ENCODE measurements at places on chromosomes 13 and 19.
A peak's percentile ranks its signal among the peaks of the same experiment; 100 is the strongest.

GRCh38 chr19:39502640-39503417 lies 4.1 kb downstream of the DLL3 start:
- peak; percentile 77 for DNase-seq

DNA sequence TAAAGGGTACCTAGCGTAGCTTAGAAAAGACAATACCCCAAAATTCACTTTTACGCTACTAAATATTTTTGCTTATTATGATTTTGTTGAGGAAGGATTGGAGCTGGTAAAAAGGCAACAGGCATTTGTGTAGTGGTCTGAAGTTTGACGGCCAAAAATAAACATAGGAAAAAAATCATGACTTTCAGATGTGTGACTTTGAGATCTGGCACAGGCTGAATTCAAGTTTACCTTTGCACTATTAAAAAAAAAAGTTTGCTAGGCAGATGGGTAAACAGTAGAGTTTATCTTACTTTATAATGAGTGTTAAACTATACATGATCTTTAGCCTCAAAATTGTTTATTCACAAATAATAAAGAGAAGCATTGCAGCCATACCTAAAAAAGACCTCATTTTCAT lies 24.3 kb upstream of the INTS6 start:
- no peak for DNase-seq

DNA sequence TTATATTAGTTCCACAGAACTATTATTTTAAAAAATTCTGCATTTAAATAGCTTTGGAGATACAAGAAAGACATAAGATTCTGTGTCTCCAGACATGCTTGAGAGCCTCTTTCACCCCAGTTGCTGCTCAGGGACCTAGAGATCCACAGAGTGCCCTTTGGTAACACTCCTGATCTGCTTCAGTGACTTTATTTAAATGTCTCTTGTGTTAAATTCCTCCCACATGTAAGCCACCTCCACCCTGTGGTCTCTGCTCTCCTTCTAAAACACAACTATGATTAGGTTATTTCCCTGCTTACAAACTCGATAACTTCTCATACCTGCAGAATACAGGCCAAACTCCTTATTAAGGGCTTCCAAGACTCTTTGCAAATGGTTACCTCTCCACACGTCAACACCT lies 141.0 kb downstream of the RFC3 start:
- DNase-seq: no peak

DNA sequence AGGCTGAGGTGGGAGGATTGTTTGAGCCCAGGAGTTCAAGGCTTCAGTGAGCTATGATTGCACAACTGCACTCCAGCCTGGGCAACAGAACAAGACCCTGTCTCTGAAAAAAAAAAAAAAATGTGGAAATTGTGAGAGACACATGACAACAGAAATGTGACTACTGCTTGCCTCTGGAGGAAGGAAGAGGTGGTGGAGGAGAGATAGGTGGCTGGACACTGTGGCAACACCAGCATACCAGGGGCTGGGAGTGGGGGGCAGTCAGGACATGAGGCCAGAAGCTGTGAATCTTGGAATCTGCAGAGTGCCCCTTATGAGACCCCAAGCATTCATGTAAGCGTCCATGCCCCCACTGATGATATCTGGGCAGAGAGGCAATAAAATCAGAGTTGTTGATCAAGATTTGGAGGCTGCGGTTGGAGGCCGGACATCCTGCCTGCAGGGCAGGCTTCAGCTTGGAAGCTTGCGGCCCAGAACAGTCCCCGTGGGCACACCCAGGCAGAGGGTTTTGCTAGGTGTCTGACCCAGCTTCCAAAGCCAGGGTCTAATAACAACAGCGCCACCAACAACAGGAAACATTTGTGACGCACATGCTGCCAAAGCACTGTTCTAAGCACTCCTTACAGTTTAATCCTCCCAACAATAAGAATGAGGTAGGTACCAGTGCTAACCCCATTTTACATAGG lies 16.9 kb downstream of the FAM187B start:
- DNase-seq: peak; percentile 93

DNA sequence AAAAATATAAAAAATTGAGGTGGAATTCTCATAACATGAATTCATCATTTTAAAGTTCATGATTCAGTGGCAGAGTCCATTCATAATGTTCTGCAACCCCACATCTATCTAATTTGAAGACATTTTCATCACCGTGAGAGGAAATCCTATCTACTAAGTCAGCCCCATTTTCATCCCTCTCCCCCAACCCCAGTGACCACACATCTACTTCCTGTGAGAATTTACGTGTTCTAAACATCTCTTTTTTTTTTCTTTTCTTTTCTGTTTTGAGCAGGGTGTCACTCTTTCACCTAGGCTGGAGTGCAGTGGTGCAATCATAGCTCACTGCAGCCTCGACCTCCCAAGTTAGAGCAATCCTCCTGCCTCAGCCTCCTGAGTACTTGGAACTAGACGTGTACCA lies 17.5 kb downstream of the ATCAY start:
- no peak for DNase-seq

- DNase-seq: no peak
Observed at GRCh38 chr13:59476366-59476765, 687.4 kb downstream of the DIAPH3 start.

DNA sequence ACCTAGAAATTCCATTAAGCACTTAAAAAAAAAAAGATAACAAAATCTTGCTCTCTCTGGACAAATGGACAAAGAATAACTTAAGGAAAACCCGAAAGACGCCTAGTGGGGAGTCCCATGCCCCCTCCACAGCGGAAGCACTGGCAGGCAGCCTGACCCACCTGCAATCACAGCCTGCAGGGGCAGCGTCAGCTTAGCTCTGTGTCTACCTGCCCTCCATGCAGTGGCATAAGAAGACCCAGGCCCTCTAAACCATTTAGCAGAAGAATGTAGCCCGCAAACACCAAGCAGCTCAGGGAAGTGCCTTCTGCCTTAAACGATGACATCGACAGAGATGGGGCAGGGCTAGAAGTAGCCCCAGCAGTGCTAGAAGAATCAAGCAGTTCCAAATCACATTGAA lies 36.0 kb downstream of the KCTD15 start:
- DNase-seq: no peak

GRCh38 chr19:15274477-15274876 lies 42.2 kb upstream of the EPHX3 start:
- DNase-seq: no peak

DNA sequence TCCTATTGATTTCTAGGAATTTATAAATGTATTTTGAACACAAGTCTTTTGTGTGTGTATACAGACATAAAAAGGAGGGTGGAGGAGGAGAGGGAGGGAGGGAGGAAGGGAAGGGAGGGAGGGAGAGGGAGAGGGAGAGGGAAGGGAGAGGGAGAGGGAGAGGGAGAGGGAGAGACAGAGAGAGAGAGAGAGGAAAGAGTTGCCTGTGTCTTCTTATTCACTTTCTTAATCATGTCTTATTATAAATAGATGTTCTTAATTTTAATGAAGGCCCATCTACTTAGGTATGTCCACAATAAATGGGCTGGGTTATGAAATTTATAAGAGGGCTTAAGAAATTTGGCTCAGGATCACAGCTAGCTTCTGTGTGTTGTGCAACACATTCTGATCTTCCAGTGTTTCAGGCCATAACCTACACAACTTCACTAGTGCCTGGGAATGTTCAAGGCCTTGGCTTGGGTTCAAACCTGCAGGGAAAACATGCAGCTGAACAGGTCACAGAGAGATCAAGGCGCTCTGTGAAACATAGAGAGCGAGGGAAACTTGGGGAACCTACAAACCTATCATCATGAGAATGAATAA lies 39.3 kb downstream of the ZNF45 start:
- no peak for DNase-seq

DNA sequence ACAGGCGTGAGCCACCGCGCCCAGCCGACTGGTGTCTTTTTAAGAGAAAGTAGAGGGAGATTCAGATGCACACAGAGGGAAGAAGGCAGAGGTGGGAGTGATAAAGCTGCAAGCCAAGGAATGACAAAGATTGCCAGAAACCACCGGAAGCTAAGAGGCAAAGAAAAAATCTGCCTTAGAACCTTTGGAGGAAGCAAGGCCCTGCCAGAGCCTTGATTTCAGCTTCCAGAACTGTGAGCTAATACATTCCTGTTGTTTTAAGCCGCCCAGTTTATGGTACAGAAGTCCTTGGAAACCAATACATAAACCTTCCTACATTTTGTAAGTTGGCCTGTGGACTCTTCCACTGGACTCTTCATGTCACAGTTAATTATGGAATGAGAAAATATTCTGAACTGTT lies 71.7 kb upstream of the SOX21 start:
- DNase-seq: no peak

GRCh38 chr19:8473648-8474476 lies 28.6 kb downstream of the PRAM1 start:
- DNase-seq: no peak

DNA sequence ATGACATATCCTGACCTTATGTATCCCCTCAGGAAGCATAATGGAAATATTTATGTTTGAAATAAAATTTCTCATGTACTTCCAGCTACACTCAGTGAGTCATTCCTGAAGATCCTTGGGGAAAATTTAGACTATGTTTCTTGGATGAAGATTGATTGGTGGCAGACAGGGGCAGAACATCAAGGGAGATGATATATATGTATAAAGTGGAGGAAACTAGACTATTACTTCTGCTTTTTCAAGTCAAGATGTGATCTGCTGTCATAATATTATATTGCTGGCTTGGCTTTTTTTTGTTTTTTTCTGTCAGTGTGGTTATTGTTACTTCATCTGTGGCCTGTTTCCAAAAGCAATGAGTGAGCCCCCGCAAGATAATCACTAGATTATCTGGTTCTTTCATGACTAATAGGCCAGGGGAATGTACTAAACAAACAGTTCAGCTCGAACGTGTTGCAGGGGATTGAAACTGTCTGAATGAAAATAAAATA lies 87.2 kb upstream of the TNFSF11 start:
- no peak for DNase-seq

- no peak for DNase-seq
Observed at GRCh38 chr13:75368167-75368566, 113.8 kb downstream of the TBC1D4 start.

DNA sequence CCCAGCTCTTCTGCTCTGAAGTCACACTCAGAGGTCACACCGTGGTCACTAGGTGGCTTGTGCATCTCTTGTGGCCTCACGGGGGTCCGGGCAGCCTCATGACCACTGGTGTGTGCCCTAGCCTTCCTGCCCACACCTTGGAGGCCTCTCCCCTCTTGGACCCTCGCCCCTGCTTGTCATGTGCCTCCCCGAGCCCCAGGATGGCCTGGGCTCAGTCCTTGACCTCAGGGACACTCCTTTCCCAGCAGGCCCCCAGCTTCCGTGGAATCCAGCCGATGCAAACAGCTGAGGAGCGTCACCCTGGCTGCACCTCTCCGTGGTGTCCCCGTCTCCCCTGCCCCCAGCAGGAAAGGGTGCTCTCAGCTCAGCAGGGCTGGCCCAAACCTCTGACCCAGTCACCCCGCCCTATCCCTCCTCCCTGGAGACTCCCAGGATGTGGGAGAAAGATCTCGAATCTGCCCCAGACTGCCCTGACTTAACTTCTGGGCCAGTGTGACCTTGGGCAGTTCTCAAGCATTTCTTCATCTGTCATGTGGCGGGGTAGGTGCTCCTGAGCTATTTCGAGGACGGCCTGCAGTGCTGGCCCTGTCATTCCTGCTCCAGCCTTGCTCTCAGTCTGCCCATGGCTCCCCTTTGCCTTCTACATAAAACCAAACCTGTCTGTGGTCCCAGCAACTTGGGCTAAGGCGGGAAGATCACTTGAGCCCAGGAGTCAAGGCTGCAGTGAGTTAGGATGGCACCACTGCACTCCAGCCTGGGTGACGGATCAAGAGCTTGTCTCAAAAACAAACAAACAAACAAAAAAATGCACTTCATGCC lies 4.6 kb upstream of the SLC25A42 start:
- no peak for DNase-seq

GRCh38 chr13:98890186-98890585 lies 87.7 kb downstream of the DOCK9 start:
- DNase-seq: no peak

DNA sequence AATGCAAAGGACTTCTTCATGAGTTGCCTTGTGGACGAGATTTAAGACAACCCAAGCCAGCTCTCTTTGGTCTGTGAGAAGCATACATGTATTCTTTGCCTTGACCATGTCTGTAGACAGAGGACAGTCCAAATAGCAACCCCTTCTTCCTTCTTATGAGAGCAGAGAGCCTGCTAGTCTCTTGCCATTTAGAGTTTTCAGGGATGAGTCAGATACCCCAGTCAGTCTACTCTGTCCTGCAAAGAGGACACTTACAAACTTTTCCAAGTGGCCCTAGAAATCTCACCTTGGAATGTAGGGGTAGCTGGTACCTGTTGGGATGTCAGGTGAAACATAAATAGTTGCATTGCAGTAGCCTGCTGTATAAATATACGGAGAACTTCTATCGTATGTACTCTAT lies 36.7 kb downstream of the DNAJC3 start:
- DNase-seq: no peak

- DNase-seq: no peak
Observed at GRCh38 chr13:110298505-110299282, 8.3 kb downstream of the COL4A1 start.

- no peak for DNase-seq
Observed at GRCh38 chr19:54040003-54040402, 23.7 kb downstream of the VSTM1 start.

DNA sequence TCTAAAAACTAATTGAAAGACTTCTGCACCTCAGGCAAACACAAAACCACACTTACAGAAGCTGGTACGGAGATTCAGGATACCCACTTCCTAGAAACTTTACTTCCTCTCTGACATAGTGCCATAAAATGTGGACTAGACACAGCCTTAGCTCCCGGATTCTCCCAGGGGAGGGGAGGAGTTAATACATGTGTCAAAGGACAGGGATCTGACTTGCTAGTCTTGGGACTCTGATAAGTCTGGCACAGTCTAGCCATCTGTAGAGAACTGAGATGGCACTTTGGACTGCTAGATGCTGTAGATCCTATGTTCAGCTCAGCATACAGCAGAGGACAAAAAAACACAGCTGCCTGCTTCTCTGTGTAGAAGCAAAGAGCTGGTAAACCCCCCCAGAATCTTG lies 769.8 kb upstream of the MIR17HG start:
- DNase-seq: no peak

- DNase-seq: no peak
Observed at GRCh38 chr13:100610391-100611347, 22.1 kb upstream of the GGACT start.

DNA sequence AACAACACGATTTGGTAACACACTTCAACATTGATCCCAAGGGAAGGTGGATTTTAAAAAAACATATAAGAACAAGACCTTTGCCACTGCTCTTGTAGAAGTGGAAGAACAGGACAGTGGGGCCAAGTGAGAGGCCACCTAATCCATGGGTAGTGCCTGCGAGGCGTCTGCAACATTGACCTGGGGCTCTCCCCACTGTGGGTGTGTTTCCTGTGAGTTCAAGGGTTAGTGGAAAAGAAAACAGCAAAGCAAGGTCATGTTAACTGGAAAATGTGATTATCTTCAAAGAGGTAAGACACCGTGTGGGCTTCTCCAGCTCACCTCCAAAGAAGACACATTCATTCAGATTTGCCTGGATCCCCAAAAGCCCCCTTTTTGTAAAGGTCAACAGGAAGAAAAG lies 327.0 kb downstream of the UQCRFS1 start:
- DNase-seq: no peak
